Activated CD4-positive, alpha-beta T cell treated with anti-CD3 and anti-CD28 coated beads for 36 hours (primary cell): ENCODE measurements at places on chromosomes 2 and 18. TPM values are rescaled to one million over a fixed set of nuclear protein-coding genes. Genes with fewer than 3 reads are reported as not detected.

Gene SLC38A11
- not detected for total RNA-seq

Gene LGALSL
- total RNA-seq = 1.9 TPM

Gene TNFAIP6
- total RNA-seq = not detected

Gene MAP3K20
- 8.1 TPM for total RNA-seq

Gene TEX44
- total RNA-seq = not detected

Gene NT5C1B
- total RNA-seq = not detected

Gene IL36A
- total RNA-seq = not detected

DNA sequence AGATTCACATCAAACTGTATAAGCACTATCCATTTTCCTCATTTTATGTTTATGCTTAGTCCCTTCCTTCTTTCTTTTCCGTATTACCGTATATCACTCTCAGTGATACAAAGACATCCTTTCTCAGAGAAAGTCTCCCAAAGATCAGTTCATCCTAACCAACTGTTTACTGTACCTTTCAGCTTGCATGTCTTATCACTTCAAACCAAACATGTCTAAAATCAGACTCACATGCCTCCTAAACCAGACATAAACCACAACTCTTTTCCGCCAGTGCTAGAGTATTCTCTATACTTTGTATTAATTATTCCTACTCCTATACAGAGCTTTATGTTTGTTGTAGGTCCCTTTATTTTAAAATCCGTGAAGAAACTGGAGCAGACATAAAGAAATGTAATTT lies 41.5 kb downstream of the KCMF1 start:
- H3K4me3 ChIP-seq = no peak overlapping the region
- H3K27ac ChIP-seq = peak overlapping the region; percentile 92
- no peaks in the 10 kb centered on the region for H3K27me3 ChIP-seq
- H3K36me3 ChIP-seq = peaks cover 32% of the 10 kb centered on the region

DNA sequence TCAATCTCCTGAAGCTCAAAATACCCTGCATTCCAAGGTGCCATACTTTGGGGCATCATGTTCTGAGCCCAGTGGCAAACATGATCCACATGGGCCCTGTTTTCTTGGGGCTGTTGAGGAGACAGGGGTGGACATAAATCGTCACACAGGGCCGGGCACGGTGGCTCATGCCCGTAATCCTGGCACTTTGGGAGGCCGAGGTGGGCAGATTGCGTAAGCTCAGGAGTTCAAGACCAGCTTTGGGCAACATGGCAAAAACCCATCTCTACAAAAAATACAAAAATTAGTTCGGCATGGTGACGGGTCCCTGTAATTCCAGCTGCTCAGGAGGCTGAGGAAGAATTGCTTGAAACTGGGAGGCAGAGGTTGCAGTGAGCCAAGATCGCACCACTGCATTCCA lies 13.6 kb upstream of the MSH6 start:
- DNase-seq = no peak
- H3K4me3 ChIP-seq = no peak overlapping the region
- H3K4me1 ChIP-seq = peaks cover 2% of the 10 kb centered on the region
- H3K27me3 ChIP-seq = no peaks in the 10 kb centered on the region
- H3K36me3 ChIP-seq = no peaks in the 10 kb centered on the region
- no peak overlapping the region for H3K27ac ChIP-seq

DNA sequence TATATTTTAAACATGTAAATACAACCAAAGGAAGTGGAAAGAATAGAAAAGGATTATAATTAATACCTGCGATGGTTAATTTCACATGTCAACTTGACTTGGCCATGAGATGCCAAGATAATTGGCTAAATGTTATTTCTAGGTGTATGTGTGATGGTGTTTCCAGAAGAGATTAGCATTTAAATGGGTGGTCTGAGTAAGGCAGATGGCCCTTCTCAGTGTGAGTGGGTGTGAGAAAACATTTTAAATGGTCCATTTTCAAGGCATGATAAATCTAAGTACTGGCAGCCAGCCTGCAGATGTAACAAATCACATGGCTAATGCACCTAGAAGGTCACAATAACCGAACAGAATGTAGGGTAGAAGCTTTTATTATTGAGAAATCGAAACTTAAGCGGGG lies 99.6 kb upstream of the CDH7 start:
- H3K4me3 ChIP-seq = no peak overlapping the region
- no peak overlapping the region for H3K27ac ChIP-seq
- no peak for DNase-seq
- no peaks in the 10 kb centered on the region for H3K36me3 ChIP-seq

- no peaks in the 10 kb centered on the region for H3K36me3 ChIP-seq
- DNase-seq = no peak
- no peak overlapping the region for H3K4me3 ChIP-seq
- H3K27ac ChIP-seq = no peak overlapping the region
Observed at GRCh38 chr2:180823546-180824141, 156.8 kb upstream of the UBE2E3 start.

GRCh38 chr2:43622931-43623451 lies 14.1 kb upstream of the PLEKHH2 start:
- no peak overlapping the region for H3K27ac ChIP-seq
- no peak overlapping the region for H3K4me3 ChIP-seq
- DNase-seq = no peak

GRCh38 chr2:109662889-109663288 lies 48.7 kb downstream of the SOWAHC start:
- H3K4me1 ChIP-seq = no peaks in the 10 kb centered on the region
- H3K27ac ChIP-seq = no peak overlapping the region
- H3K36me3 ChIP-seq = no peaks in the 10 kb centered on the region
- DNase-seq = no peak
- H3K4me3 ChIP-seq = no peak overlapping the region
- peaks cover 14% of the 10 kb centered on the region for H3K27me3 ChIP-seq

DNA sequence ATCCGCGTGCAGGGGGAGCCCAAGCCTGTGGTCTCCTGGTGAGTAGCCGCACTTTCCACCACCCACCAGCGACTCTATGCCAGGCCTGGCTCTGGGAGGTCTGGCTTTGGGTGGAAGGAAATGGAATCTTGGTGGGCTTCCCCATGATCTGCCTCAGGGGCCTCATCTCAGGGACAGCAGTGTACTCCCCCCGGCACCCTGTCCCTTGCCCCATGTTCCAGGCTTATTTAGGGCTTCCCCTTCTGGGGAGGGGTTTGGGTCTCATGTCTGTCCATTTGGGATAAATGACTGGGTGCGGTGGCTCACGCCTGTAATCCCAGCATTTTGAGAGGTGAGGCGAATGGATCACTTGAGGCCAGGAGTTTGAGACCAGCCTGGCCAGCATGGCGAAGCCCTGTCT lies 27.7 kb downstream of the SPEG start:
- H3K4me1 ChIP-seq = peaks cover 4% of the 10 kb centered on the region
- no peak overlapping the region for H3K4me3 ChIP-seq
- DNase-seq = no peak
- H3K36me3 ChIP-seq = no peaks in the 10 kb centered on the region

DNA sequence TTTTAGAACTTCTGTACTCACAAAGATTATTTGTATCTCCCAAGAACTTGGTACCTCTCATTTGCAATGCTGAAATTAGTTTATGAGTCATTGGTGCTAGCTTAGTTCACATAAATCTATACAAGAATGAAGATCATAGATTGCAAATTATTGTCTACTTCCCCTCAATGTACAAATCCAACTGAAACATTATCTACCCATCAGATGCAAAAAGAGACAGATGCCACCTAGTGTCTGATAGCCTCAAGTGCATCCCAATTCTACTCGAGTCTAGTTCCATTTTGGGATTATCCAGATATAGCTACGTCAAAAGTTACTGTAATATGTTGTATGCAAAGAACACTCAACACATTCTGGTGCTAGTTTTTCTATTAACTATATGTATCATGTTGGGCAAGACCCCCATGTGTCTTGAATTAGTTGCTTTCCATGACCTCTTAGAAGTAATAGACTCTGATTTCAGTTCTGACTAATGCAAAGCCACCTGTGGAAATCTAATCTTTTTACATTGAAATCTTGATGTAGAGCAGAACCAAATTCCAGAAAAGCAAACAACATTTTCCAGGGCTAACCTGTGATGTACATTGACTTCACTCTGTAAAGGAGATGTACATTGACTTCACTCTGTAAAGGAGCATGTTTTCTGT lies 210.0 kb downstream of the RBM43 start:
- H3K27ac ChIP-seq = no peak overlapping the region
- no peaks in the 10 kb centered on the region for H3K36me3 ChIP-seq
- peaks cover 2% of the 10 kb centered on the region for H3K27me3 ChIP-seq
- no peak overlapping the region for H3K4me3 ChIP-seq

DNA sequence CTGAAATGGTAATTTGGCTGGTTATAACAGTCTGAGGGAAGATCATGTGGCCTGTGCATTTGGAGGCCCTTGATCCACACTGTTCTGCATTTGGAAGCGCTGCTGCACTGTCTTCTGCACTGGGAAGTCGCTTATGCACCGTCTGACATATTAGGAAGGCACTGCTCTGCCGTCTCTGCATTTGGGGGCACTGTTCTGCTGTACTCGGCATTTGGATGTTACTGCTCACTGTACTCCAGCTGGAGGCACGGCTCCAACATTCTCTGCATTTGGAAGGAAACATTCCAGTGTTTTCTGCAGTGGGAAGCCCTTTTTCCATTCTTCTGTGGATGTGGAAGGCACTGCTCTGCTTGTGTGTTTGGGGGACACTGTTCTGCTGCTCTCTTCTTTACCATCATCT lies 9.6 kb upstream of the PROM2 start:
- H3K27ac ChIP-seq = no peak overlapping the region
- no peak overlapping the region for H3K4me3 ChIP-seq
- DNase-seq = no peak
- H3K4me1 ChIP-seq = no peaks in the 10 kb centered on the region

- H3K27me3 ChIP-seq = no peaks in the 10 kb centered on the region
- H3K36me3 ChIP-seq = no peaks in the 10 kb centered on the region
- H3K4me1 ChIP-seq = peaks cover 1% of the 10 kb centered on the region
- no peak overlapping the region for H3K27ac ChIP-seq
Observed at GRCh38 chr2:95292623-95293260, 4.4 kb upstream of the KCNIP3 start.

- no peak for DNase-seq
- no peaks in the 10 kb centered on the region for H3K27me3 ChIP-seq
- H3K4me1 ChIP-seq = no peaks in the 10 kb centered on the region
- no peak overlapping the region for H3K27ac ChIP-seq
- no peak overlapping the region for H3K4me3 ChIP-seq
- H3K36me3 ChIP-seq = peaks cover 2% of the 10 kb centered on the region
Observed at GRCh38 chr2:3486047-3487027, 33.0 kb downstream of the ADI1 start.

- H3K27ac ChIP-seq = no peak overlapping the region
- no peak for DNase-seq
- no peak overlapping the region for H3K4me3 ChIP-seq
- no peaks in the 10 kb centered on the region for H3K4me1 ChIP-seq
- no peaks in the 10 kb centered on the region for H3K27me3 ChIP-seq
- peaks cover 2% of the 10 kb centered on the region for H3K36me3 ChIP-seq
Observed at GRCh38 chr2:135337071-135337470, 193.9 kb downstream of the ZRANB3 start.

DNA sequence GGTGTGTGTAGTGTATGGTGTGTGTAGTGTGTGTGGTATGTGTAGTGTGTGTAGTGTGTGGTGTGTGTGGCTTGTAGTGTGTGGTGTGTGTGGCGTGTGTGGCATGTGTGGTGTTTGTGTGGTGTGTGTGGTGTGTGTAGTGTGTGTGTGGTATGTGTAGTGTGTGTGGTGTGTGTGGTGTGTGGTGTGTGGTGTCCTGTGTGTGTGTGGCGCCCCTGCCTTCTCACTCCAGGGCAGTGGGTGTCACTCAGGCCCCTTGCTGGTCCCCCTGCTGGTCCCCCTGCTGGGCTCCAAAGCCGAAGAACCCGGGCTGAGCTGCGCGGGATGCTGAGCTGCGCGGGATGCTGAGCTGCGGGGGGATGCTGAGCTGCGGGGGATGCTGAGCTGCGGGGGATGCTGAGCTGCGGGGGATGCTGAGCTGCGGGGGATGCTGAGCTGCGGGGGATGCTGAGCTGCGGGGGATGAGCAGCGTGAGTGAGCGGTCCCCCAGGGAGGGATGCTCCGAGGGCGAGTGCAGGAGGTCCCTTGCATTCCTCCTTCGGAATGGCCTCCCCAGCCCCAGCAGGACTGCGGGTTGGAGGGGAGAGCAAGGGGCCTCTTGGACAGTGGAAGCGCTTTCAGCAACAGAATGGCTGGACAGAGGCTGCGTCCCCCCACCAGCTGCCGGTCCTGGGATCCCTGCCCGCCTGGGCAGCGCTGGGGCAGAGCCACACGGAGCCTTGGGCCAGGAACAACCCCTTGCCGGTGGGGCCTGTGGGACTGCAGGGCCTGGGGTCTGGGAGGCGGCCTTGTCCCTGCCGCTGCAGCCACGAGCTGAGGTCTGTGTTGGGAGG lies 3.4 kb upstream of the RTP5 start:
- peaks cover 80% of the 10 kb centered on the region for H3K4me1 ChIP-seq
- no peak overlapping the region for H3K27ac ChIP-seq
- peaks cover 24% of the 10 kb centered on the region for H3K27me3 ChIP-seq
- H3K4me3 ChIP-seq = no peak overlapping the region
- peak; percentile 70 for DNase-seq

DNA sequence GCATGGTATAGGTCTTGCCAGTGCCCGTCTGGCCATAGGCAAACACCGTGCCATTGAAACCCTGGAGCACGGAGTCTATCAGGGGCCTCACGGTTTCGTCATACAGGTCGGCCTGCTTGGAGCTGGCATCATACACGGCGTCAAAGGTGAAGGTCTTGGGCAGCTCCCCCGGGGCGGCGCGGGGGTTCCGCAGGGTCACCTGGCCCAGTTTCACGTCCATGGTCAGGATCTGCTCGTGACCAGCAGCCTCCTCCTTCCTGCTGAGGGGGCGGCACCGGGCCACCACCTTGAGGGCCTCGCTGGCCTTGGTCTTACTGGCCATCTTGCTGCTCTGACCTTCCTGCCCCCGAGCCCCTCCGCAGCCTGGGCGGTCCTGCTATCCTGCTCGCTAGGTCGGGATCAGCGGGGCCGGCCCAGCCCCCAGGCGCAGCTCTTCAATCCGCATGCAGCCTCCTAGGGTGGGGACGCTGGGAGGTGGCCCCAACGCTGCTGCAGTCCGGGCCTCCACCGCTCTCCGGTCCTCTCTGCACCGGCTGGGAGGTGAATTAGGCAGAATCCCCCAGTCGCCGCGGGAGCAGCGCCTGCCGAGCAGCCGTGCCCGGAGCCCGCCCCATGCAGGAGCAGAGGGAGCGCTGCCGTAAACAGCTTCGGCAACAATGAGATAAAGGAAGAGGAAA lies 563 bp downstream of the KIF3C start:
- no peaks in the 10 kb centered on the region for H3K36me3 ChIP-seq
- no peak overlapping the region for H3K27ac ChIP-seq
- H3K27me3 ChIP-seq = no peaks in the 10 kb centered on the region
- peak; percentile 52 for DNase-seq
- peaks cover 8% of the 10 kb centered on the region for H3K4me1 ChIP-seq

- no peak overlapping the region for H3K4me3 ChIP-seq
- H3K4me1 ChIP-seq = peaks cover 5% of the 10 kb centered on the region
- no peak overlapping the region for H3K27ac ChIP-seq
- no peak for DNase-seq
- no peaks in the 10 kb centered on the region for H3K27me3 ChIP-seq
- H3K36me3 ChIP-seq = no peaks in the 10 kb centered on the region
Observed at GRCh38 chr2:234048049-234048448, 2.5 kb upstream of the SPP2 start.

DNA sequence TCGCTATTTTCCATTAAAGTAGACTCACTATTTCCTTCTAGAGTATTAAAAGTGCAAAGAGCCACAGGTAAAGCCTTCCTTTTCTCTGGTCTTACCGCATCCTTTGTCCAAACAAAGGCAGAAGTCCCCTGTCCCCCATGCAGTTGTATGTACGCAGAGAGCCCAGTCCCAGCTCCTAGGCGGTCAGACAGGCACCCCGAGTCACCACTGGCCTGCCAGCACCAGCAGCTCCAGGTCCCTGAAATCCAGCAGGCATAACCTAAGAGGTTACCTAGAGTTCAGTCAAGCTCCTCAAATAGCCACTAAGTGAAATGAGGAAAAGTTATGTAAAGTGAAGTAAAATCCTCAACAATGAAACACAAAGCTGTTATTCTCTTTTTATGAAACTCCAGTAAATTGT lies 60.4 kb upstream of the TWIST2 start:
- no peaks in the 10 kb centered on the region for H3K36me3 ChIP-seq
- H3K4me1 ChIP-seq = peaks cover 2% of the 10 kb centered on the region
- DNase-seq = no peak
